ENCODE measurements at places on chromosomes 11 and 22.

- peak; percentile 13 for DNase-seq
Observed at GRCh38 chr11:17770048-17770652, 35.6 kb downstream of the KCNC1 start.

- DNase-seq = no peak
Observed at GRCh38 chr11:88114486-88115045, 60.7 kb downstream of the RAB38 start.

DNA sequence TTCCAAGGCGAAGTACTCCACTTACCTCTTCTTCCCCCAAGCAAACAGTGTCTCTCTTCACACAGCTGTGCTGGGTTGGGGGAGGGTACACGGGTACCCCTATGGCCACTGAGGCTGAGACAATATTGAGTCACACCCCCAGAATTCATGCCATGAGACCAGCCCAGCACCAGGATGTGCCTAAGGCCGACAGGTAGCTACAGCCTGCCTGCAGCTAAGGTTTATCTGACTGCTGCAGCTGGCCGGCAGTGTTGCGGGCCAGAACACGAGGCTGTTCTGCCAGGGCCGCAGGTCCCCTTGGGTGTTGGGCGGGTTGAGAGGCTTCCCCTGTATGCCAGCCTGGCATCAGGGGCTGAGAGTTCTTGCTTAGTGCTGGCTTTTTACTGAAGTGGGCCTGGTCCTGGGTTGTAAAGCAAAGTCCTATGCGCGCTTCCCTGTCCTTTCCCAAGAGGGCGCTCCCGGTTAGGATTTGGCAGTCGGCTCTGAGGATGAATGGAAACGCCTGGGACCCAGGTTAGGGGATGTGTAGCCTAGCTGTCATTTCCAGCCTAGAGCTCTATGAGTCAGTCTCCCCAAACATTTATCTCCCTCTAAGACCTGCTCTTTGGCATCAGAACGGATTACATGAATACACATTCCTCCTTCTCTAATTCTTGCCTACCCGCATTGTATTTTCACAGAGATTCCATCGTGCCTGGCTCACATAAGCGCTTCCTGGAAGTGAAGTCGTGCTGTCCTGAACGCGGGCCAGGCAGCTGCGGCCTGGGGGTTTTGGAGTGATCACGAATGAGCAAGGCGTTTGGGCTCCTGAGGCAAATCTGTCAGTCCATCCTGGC, 7.1 kb downstream of the USP18 start:
- DNase-seq = peak; percentile 97

- no peak for DNase-seq
Observed at GRCh38 chr11:96217206-96217605, 125.8 kb downstream of the MAML2 start.

- no peak for DNase-seq
Observed at GRCh38 chr11:64753380-64754123, 6.2 kb downstream of the PYGM start.

DNA sequence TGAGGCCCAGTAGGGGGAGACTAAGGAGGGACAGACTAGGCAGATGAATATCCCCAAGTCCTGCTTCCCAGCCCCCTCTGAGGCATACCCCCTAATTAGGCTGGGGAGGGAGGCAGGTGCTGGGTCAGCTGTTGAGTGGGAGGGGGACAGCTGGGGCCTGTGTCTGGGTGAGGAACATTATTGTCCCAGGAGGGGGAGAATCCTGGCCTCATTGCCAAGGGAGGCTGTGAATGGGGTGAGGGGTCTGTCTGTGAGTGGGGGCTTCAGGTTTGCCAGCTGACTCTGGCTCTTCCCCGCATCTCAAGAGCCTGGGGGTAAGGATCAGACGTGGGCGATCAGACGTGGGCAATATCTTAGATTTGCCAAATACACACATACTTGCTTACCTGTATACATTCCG, 2.1 kb downstream of the INPPL1 start:
- DNase-seq = peak; percentile 91

DNA sequence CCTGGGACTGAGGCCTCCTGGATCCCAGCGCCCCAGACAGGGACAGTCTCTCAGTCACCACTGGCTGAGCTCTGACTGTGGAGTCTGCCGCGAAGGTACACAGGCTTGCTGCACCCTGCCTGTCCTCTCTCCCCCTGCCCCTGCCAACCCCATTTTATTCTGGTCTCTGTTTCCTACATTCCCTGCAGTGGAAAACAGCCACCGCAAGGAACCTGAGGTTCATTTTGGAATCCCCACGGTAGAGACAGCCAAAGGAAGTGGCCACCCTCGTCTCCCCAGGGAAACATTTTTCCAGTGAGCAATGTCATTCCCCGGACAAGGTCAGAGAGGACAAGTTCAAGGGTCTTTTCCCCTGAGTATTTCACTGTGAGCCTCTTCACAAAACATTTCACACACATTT, 56.6 kb downstream of the FBXO7 start:
- no peak for DNase-seq

DNA sequence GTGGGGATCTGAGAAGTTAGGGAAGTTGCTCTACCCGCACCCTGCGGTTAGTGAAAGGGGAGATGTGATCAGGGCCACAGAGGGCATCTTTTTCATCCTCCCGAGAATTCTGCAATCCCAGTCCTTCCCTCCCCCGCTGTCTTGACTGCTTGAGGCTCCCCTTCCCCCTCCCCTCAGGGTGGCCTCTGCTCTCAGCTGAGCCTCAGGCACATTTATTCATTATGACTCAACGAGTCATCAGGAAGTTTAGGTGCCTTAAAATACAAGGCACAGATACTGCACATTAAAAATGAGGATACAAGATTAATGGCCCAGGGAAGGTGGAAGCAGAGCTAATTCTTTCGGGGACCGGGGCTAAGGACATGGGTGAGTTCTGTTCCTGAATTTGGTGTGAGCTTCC, 104.0 kb downstream of the CACNA1I start:
- DNase-seq = no peak

DNA sequence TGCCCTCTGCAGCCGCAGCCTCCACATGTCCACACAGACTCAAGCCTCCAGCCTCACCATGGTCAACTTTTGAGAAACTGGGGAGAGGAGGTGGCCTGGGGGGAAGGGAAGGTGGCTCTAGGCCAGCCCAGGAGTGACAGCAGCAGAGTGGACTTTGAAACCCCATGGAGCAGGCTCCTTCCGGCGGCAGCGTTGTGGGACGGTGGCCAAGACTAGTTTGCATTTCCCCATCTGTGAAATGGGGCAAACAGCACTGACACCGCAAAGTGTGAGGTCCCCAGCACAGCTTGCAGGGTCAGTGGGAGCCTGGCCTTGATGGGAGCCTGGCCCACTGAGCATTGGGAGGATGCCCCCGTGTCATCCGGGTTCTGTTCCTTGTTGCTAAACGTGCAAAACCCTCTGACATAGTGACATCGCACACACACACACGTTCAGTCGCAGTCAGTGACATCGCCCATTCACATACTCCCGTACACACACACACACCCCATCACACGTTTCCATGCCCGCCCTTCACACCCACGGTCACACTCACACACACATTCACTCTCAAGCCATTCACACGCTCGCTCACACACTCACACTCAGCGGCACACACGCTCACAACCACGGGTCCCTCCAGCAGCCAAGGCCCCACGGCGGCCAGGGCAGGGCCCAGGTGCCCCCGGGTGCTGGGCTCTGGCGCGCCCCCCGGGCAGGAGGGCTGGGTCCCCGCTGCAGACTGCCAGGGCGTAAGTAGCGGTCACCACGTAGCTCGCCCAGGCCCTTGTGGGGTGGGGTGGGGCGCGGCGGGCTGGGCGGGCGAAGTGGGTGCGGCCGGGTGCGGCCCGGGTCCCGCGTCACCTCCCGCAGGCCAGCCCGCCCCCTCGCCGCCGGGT, 585 bp downstream of the CYB5R3 start:
- DNase-seq = peak; percentile 78

DNA sequence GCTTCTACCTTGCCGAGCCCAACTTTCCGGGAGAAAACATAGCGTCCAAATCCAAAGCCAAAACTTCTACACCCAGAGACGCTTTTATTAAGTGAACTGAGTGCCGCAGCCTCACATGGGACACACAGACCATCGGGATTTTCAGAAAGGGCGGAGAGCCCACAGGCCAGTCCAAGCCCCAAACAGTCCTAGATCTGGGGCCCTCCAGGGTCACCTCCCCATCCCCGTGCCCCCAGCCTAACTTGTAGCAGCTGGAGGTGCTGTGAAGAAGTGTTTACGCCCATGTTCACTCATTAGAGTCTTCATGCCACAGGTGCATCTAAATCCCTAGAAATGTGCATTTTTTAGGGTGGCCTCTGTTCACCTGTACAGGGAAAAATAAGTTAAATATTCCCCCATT, 14.1 kb upstream of the ADORA2A start:
- no peak for DNase-seq

DNA sequence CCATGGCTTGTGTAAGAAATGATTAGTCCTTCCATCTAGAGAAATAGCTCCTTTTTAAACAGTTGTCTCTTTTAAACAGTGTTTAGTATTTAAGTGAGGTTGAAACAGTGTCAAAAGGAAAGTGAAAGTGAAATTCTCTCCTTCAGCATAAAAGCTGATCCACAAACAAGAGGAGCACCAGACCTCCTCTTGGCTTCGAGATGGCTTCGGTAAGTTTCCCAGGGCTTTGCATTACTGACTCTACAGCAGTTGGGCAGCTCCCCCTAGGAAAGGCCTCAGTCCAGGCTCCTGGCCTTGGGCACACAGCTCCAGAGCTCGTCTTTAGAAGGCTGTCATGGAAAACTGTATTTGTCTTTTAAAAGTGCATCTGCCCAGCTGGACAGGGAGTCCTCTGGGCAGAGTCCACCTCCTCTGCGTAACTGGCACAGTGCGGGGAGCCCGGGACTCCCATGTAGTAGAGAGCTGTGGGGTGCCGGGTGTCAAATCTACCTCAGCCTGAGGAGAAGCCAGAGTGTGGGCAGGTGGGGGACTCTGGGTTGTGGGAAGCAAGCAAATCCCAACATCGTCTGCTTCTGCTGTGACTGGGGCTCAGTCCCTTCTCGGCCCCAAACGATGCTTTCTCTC, at the start of gene PLAAT4:
Gene PLAAT4, plus strand, starts transcription at position 140 of the 624 bp plus-strand sequence. Its CDS starts 61 bp downstream, at position 201.
- DNase-seq = peak; percentile 63

- peak; percentile 74 for DNase-seq
Observed at GRCh38 chr22:28051787-28052356, 132.8 kb upstream of the PITPNB start.

- no peak for DNase-seq
Observed at GRCh38 chr11:107139396-107139795, 121.1 kb upstream of the GUCY1A2 start.

GRCh38 chr22:19710769-19711106, 3.6 kb upstream of the SEPTIN5 start:
- no peak for DNase-seq

DNA sequence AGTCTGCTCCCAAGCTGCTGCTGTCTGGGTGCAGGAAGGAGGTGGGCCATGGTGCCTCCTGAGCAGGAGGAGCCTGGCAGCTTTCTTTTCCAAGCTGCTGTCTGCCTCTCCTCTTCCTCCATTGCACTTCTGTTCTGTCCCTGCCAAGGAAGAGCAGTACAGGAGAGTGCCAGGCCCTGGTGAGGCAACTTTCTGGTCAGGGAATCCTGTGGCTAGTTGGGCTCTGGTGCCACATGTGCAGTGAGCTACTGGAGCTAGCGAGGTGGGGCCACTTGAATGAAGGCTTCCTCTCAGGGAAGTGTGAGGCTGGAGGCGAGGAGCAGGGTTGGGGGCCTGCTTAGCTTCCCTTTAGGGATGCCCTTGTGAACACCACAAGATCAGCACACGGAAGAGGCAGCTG, 90.0 kb downstream of the TSPAN18 start:
- DNase-seq = peak; percentile 49

GRCh38 chr11:46741600-46742484, 22.8 kb downstream of the F2 start:
- DNase-seq = no peak

- DNase-seq = peak; percentile 43
Observed at GRCh38 chr11:29119707-29120618, 896.9 kb downstream of the KCNA4 start.

DNA sequence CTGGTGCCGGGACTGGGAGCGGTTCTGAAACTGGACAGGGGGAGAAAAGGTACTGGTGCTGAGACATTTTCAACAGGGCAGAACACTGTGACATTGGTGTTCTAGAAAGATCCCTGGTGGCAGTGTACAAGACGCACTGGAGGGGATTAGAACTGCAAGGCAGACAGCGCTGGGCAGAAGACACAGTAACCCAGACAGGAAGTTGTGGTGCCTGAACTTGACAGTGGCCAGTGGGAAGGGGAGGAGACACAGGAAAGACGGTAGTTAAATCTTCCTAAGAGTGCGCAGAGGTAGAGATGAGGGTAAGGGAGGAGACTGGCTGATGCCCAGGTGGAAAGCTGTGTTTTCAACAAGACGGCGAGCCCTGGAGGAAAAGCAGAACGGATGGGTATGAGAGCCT, 24.5 kb downstream of the FAM227A start:
- no peak for DNase-seq

DNA sequence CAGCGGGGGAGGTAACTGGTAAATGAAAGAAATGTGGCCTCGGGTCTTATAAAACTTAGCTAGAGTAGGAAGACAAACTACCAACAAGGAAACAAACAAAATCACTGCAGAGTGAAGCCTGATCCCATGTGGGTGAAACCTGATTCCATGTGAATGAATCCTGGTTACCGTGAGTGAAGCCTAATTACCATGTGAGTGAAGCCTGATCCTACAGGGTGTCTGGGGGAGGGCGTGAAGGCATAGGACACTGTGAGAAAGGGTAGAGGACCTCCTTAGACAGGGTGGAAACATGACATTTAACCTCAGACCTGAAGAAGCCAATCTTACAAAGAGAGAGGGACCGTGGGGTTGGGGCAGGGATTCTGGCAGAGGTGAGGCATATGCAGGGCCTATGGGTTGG, 106.2 kb upstream of the USP47 start:
- peak; percentile 13 for DNase-seq

DNA sequence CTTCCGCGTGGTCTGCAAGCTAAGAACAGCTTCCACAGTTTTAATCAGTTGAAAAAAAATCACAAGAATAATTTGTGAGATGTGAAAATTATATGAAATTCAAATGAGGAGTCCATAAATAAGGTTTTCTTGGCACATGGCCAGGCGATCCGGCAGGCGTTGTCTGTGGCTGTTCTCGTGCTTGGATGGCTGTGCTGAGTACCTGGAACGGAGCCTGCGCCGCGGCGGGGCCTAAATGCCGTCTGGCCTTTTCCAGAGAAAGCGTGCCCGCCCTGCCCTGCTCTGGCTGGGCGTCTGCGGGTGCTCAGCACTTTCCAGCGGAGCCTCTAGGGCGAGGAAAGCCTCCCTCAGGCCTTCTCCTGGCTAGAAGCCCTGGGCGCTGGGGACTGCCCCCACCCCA, 41.8 kb downstream of the OSBPL5 start:
- DNase-seq = no peak

GRCh38 chr11:73280626-73281025, 8.5 kb downstream of the P2RY6 start:
- no peak for DNase-seq

GRCh38 chr22:25161916-25162530, 37.6 kb upstream of the CRYBB3 start:
- peak; percentile 70 for DNase-seq
